NCI-H2029 (cell line): ENCODE measurements at places on chromosomes 7 and 10.

DNA sequence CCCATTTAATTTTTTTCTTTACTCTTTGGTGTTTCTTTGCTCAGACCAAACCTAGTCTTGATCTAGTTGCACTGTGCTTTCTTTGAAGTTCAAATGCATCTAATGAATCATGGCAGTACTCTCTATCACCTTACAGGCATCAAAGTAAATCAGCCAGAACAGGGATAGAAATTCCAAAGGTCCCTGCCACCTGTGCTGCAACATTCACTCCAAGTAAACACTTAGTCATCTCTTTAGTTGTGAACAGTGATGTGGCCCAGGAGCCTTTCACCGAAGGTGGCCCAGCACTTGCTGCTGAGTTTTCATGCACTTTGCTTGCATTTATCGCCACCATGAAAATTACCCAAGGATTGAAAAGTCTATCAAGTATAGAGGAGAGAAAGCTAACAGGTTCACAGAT lies 314.1 kb upstream of the ETV1 start:
- DNase-seq, result no peak

- no peak for DNase-seq
Measured at GRCh38 chr10:68202960-68203353, 29.0 kb downstream of the ATOH7 start.

GRCh38 chr10:46547541-46548497 lies 8.6 kb downstream of the GPRIN2 start:
- no peak for DNase-seq

DNA sequence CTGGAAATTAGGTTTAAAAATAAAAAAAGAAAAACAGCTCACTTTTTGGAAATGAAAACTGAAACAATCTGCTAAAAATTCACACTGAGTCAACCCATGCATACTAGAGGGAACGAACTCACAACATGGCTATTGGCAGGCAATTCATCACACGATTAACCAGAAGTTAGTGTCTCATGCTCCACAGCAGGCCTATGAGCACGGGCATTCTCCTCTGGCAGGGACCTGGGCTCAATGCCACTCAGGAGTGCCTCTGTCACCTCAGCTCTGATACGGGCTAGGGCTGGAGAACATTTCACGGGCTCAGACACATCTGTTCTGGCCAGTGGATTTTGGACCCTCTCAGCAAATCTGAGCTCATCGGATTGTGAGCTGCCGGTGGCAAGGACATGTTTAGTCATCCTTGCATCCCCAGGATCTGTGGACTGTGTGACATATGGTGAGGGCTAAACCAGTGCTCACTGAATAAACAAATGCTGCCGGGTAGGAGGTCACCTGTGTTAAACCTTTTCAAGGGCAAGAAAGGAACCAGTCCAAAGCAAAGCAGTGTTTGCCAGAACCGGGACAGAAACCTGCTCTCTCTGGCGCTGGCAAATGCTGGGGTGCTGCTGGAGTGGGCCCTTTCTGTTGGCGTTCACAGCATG lies 40.1 kb downstream of the POLR3A start:
- DNase-seq, result no peak

GRCh38 chr7:27303026-27303425 lies 60.4 kb downstream of the EVX1 start:
- no peak for DNase-seq

DNA sequence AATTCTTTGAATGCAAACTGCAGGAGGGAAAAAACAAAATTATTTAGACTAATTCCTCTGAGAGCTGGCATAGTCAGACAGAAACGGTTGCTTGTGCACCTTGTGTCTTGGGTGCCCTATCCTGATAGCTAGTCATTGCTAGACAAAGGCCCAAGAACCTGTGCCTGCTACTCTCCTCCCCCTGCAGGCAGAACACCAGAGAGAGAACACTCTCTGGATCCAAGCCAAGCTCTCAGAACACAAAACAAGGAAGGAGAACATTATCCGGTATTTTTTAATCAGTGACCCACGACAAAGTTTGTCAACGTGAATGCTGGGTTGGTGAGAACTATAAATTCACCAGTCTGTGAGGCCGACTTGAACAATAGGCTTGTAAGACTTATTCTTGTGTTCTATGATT lies 18.8 kb upstream of the PPP1R9A start:
- peak; percentile 61 for DNase-seq

DNA sequence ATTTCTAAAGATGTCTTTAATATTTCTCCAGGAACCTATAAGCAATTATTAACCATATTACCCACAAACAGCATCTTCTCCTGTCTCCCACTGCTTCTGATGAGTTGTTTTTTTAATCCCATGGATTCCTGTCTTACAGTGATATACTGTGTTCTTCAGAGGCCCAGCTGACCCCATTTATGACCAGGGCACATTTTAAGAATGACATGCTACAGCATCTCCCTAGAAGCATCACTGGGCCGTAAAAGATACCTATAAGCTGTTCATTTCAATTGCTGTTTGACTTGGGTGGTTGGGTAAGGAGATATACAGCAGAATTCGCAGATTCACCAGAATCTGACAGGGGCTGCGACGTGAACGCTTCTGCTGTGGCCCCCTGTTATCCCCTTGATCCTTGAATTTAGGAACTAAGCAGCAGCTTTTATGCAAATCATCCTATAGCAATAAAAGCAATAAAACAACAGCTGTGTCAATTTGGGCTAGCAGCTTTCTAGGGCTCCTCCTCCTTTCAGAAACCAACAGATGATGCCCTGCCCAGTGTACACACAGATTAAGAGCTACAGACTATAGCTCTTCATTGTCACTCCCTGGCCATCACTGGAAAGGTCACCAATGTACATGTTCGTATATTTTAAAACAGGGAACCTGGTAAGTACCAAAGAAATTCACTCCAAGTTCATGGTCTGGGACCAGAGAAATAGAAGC lies 86.8 kb downstream of the CPEB3 start:
- DNase-seq, result peak; percentile 43

GRCh38 chr10:43960135-43960415 lies 311.4 kb upstream of the ZNF32 start:
- DNase-seq, result no peak

- no peak for DNase-seq
Measured at GRCh38 chr7:133705596-133705995, 421.5 kb upstream of the LRGUK start.

DNA sequence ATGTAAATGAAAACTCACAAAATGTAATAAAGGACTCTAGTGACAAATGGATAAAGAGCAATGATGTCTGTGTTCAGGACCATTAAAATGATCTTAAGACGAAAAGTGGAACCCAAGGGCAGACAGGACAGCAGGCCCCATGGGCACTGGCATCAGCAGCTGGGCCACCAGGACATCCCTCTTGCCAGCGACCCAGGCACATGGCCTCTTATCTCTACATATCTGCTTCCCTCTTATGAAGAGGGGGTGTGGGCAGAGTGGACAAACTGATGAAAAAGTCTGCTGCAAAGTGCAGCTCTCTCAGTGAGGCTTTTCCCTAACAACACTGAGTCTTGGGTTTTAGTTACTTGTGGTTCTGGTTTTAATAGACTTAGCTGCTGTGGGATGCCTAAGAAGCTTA lies 44.8 kb upstream of the ANKRD1 start:
- no peak for DNase-seq

DNA sequence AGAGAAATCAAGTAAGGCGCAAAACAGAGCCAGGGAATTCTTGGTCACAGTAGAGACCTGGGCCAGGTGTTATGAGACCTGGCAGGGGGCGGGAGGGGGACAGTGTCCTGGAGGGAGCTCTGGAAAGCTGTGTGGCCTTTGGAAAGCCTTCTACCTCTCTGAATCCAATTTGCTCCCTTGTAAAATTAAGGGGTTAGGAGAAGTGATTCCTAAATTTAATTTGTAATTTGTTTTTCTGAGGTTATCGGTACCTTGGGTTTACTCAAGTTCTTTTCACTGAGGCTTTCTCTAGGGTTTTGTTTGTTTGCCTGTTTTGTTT lies 920.8 kb downstream of the TYW1 start:
- DNase-seq, result no peak

- no peak for DNase-seq
Measured at GRCh38 chr7:158160199-158160598, 427.4 kb downstream of the PTPRN2 start.

DNA sequence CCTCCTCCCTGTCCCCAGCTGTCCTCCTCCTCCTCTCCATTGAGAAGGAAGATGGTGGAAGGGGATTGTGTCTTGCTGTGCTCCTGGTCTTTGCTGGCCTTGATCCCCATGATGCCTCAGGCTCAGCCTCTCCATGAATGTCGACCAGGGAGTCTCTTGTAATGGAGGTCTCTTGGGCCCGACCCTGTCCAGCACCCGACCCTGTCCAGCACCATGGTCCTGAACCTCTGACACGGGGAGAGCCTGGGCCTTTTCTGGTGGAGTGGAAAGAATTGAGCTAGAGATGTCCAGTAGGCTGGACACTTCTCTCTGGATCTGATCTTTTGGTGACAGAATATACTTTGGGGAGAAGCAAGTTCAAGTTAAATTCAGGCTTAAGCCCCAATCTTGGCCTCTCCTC lies 42.3 kb upstream of the HMX3 start:
- DNase-seq, result no peak

GRCh38 chr10:42874713-42875387 lies 92.3 kb downstream of the BMS1 start:
- no peak for DNase-seq

DNA sequence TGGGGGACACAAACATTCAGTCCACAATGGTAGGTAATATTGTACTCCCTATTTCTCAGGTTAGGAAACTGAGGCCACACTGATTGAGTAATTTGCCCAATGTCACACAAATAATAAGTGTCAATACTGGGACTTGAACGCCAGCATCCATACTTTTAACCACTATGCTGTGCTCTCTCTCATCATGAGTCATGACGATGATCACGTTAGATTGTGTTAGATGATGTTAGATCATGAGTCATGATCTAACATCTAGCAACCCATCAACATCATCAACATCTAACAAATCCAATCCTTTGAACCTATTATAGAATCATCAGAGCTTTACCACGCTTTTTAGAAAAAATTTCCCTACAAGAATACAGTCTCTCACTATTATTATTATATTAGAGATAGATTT lies 28.1 kb upstream of the HERPUD2 start:
- DNase-seq, result no peak

- DNase-seq, result no peak
Measured at GRCh38 chr10:3811291-3811870, 26.4 kb upstream of the KLF6 start.

DNA sequence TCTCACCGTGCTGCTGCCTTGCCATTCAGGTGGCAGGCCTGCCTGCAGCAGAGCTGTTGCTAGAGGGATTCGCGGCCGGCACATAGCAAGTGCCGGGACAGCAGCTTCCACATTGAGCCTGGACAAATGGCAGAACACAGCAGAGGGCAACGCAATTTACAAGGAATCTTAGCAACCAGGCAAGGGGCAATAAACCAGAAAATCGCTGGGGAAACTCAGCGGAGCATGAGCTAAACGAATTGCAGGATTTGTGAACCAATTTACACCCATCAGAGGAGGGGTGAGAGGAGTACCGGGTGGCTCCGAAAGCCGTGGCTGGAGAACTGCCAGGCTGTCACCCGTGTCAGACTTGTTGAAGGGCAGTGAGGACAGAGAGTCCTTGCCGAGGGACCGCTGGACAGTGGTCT lies 58.6 kb upstream of the LOXL4 start:
- DNase-seq, result no peak

- DNase-seq, result no peak
Measured at GRCh38 chr7:158062661-158063060, 525.0 kb downstream of the PTPRN2 start.

- no peak for DNase-seq
Measured at GRCh38 chr7:47427051-47427643, 154.8 kb downstream of the TNS3 start.

- no peak for DNase-seq
Measured at GRCh38 chr10:113979409-113979808, 64.3 kb upstream of the ADRB1 start.

GRCh38 chr10:80518143-80518806 lies 19.4 kb upstream of the SH2D4B start:
- DNase-seq, result no peak

DNA sequence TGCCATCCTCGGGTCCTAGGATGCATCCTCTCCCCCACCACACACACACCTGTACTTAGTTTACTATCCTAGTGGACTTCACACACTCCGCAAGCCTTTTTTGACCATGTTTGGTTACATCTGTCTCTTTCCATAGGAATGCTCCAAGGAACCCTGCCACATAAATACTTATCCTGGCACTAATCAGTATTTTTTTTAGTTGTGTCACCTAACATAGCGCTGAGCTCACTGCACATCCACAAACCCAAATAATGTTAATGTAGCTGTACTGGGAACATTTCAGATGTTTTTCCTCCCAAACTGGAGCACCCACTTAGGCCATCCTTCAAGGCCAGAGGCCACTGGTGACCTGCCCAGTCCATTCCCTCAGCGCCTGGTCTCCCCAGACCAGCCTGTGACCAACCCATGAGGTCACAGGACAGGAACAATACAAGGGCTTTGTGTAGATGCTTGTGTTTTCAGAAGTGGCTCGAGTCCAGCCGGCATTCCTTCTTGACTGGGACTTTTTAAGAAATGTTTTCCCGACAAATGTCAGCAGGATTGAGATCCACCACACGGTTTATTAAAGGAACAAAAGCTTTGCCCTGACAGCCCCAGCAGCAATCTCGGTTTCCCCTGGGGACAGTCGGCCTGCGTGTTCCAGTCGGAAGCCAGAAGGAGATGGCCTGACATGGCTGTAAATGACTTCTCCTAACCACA lies 181.4 kb downstream of the JCAD start:
- DNase-seq, result no peak

DNA sequence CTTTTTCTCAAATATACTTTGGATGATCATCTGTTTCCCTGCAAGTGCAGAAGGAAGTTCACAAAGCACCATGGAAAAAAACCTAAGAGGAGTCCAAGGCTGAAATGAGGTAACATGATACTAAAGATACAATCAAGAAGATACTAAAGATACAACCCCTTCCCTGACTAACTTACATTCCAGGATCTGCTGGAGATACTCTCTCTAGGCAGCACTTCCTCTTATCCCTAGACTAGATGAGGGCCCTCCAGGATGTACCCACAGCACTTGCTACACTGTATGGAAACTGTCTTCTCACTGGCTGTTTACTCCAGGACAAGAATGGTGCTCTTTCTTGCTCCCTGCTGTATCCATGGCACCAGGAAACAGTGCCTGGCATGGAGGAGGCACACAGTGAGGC lies 116.4 kb upstream of the NFE2L3 start:
- DNase-seq, result no peak

GRCh38 chr7:74483402-74484336 lies 30.0 kb downstream of the GTF2IRD1 start:
- no peak for DNase-seq

DNA sequence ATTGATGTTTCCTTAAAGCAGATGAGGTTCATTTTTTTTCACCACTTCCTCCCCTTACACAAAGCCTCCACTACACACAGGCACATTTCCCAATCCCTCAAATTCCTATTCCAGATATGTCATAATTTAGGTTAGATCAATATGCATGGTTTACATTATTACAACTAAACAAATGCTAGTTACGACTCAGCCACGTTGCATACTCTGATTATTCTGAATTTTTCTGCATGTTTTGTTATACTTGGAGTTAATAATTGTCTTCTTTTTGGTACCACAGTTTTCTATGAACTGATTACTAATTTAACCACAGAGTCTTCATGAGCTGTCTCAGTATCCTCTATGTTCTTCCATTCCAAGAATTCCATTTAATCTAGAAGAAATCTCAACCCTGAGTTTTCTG lies 4.4 kb upstream of the BICC1 start:
- DNase-seq, result no peak
